ENCODE measurements at places on chromosomes 7 and 10. TPM values are rescaled to one million over a fixed set of nuclear protein-coding genes. Genes with fewer than 3 reads are reported as not detected.

DNA sequence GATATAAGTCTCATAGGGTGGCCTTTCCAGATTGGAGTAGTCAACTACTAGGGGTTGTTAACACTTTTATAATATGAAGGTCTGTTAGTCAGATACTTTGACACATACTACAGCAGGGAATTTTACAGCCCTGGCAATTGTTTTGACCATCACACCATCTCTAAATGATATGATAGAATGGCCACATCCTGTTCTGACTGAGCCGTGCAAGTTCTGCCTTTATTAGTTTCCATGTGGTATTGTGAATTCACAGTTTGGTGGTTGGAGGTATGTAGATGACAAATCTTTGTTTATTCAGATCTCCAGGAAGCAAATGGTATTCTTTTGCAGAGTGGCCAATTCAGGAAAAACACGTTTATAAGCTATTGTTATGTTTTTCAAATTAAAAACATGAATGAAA, 83.0 kb downstream of the NRG3 start:
- no peak overlapping the region for H3K4me3 ChIP-seq
- H3K27ac ChIP-seq, result no peak overlapping the region
- H3K4me1 ChIP-seq, result no peaks in the 10 kb centered on the region
- no peak for DNase-seq

Gene PDCD11
- 42.0 TPM for polyA plus RNA-seq

GRCh38 chr10:126576336-126576735, 94.2 kb downstream of the C10orf90 start:
- no peak overlapping the region for H3K4me3 ChIP-seq
- H3K4me1 ChIP-seq, result no peaks in the 10 kb centered on the region
- H3K27ac ChIP-seq, result no peak overlapping the region

Gene CALML5
- not detected for polyA plus RNA-seq

DNA sequence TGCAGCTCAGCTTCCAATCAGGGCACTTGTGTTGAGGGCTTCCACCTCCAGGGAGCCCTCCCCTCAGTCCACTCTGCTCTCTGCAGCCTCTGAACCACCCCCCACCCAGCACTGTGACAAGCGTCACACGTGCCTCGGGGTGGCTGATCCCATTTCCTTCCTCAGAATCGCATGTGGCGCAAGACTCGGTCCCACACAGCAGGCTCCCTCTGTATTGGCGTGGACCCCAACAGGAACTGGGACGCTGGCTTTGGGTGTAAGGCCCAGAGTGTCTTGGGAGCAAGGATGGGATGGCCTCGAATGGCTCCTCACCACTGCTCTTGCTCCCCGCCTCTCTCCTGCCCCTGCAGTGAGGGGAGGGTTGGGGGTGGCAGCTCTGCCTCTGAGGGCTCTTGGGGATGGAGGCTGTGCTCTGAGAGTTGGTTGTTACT, 4.1 kb downstream of the CPA1 start:
- no peaks in the 10 kb centered on the region for H3K36me3 ChIP-seq
- DNase-seq, result no peak
- H3K4me3 ChIP-seq, result no peak overlapping the region

DNA sequence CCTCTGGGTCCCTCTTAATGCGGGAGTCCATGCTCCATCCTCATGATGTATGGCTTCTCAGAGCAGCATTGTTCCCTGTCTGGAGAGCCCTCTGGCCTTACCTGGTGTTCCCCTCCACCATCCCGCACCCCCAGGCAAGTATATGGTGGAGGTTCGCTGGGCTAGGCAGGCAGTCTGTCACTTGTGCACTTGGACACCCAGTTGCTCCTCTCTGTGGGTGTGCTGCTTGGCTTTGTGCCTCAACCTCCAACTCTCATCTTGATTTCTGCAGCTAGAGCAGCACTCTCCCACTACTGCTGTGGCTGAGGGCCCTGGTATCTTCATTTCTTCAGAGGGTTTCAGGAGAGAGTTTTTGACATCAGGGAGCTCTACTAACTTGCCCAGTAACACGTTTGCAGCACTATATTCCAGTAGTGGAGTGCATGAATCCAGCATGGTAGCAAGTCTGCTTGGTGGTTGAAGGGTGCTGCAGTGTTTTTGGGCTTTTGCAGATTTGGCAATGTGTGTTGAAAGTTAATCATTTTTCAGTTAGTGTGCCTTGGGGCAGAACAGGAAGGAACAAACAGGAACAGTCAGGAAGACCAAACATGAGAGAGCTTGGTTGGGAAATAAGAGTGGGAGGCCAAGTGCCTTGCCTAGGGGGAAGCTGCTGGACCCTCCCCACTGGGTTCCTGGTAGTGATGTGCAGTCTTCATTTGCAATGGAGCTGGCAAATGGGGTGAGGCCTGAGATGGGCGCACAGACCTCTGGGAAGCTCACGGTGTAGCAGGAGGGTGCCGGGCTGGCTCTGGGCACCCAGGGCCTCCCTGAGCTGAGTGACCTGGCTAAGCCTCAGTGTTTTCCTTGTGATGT, 37.4 kb downstream of the TSPAN14 start:
- H3K27me3 ChIP-seq, result no peaks in the 10 kb centered on the region
- peak overlapping the region; percentile 44 for H3K27ac ChIP-seq
- H3K4me3 ChIP-seq, result no peak overlapping the region
- H3K4me1 ChIP-seq, result peaks cover 38% of the 10 kb centered on the region
- no peak for DNase-seq

GRCh38 chr7:18846765-18847215, 270.6 kb downstream of the TWIST1 start:
- no peaks in the 10 kb centered on the region for H3K36me3 ChIP-seq
- no peak for DNase-seq
- no peak overlapping the region for H3K27ac ChIP-seq

GRCh38 chr7:15607529-15608210, 45.9 kb upstream of the AGMO start:
- no peak overlapping the region for H3K27ac ChIP-seq
- H3K36me3 ChIP-seq, result no peaks in the 10 kb centered on the region
- no peaks in the 10 kb centered on the region for H3K4me1 ChIP-seq
- no peak overlapping the region for H3K4me3 ChIP-seq
- DNase-seq, result no peak
- no peaks in the 10 kb centered on the region for H3K27me3 ChIP-seq
